NCI-H226 (cell line): ENCODE measurements at places on chromosomes 3 and 15.

DNA sequence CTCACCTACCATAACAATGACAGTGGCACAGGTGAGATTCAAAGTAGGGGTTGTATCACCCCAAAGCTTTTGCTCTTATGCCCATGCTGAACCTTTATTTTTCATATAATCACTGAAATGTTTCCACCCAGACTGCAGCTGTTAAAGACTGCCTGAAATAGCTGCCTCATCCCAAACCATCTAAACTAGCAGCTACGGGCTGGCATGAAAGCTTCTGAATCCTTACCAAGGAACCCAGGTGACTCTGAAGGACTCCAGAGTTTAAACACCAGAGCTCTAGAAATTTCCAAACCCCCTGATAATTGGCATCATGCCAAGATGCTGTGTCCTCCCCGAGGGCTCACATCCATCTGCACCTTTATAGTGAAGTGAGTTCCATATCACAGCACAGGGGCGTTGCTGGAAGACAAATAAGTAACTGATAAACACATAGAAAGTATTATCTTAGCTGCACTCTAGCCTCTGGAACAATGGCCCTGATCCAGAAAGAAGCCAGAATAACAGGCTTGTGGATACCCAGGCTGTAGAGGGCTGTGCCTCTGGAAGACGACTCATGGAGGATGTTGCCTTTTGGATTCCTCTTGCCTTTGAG is 238.9 kb downstream of the CADPS start:
- DNase-seq, result no peak

- no peak for DNase-seq
Observed at GRCh38 chr3:94372026-94372425, 309.2 kb downstream of the NSUN3 start.

- no peak for DNase-seq
Observed at GRCh38 chr15:85691350-85692240, 103.1 kb downstream of the KLHL25 start.

DNA sequence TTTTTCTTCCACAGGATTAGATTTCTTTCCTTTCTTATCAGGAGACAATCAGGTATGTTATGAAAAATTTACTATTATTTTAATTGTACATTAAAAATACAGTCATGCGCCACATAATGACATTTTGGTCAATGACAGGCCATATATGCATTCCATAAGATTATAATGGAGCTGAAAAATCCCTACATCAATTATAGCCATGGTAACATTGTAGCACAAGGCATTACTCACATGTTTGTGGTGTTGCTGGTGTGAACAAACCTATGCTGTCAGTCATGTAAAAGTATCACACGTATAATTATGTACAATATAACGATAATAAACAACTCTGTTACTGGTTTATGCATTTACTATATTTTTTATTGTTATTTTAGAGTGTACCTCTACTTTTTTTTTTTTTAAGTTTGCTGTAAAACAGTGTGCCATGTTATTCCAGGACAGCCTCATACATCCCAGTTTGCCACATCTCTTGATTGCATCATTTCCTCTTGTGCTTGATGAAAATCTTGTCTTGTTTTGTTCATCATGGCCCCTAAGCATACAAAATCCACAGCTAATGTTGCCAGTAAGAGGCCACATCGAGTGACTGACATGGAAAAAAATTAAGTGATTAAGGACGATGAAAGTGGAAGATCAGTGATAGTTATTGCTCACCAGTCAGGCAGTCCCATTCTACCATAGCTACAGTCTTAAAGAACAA is 21.4 kb downstream of the CALML4 start:
- DNase-seq, result no peak

DNA sequence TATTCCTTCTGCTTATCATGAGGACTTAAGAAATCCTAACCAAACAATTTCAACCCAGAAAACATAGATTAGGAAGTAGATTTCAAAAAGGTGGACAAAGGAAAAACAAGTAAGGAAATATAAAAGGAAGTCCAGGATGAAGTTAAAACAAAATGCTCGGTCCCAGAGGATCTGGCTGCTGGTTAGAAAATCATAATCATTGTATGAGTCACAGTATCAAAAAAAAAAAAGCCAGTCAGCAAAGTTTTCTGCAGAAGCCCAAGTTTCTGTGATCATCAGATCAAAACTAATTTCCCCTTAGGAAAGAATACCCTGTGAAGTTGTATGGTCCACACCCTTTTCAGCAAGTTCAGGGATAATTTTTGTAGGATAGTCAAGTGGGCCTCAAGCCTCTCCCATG is 43.0 kb upstream of the LRTM1 start:
- DNase-seq, result no peak

GRCh38 chr3:190552969-190553759 is 39.3 kb downstream of the IL1RAP start:
- DNase-seq, result no peak

- no peak for DNase-seq
Observed at GRCh38 chr3:96852849-96853248, 38.5 kb downstream of the EPHA6 start.

DNA sequence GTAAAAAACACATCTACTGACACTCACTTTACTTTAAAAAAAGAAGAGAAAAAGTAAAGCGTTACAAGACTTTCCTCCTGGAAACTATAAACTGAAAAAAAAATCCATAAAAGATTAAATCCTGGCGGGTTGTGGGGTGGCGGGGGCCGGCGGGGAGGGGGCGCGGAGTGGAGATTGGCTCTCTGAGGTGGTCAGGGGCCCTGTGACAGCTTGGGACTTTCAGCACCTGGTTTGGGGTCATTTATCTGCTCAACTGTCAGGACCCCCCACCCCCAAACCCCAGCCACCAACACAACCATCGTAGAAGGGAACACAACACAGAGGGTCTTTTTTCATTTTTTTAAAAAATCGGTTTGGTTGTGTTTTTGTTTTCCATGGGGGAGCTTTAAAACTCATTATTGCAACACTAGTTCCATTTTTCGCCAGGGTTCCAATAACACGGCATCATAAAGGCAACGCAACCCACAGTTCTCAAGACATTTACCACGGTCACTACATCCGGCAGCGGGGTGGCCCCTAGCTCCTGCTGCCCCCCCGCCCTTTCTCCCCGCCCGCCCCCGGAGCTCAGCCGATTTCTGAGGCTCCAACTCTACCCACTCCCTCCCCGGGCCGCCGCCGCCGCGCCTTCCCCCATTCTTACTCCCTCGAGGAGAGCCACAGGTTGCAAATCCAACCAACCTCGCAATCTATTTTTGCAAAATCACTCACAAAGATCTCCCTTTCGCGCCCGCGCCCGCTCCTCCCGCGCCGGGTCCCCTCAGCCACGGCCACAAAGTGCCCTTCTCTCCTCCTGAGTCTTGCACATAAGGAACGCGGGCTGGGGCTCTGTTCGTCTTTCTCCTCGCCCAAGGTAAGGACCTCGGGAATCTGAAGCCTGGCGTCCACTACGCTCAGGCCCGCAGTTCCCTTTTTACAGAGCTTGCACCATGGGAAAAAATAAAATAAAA is 1.8 kb downstream of the BCL6 start:
- no peak for DNase-seq

GRCh38 chr3:60388731-60389130 is 862.5 kb downstream of the FHIT start:
- DNase-seq, result no peak

DNA sequence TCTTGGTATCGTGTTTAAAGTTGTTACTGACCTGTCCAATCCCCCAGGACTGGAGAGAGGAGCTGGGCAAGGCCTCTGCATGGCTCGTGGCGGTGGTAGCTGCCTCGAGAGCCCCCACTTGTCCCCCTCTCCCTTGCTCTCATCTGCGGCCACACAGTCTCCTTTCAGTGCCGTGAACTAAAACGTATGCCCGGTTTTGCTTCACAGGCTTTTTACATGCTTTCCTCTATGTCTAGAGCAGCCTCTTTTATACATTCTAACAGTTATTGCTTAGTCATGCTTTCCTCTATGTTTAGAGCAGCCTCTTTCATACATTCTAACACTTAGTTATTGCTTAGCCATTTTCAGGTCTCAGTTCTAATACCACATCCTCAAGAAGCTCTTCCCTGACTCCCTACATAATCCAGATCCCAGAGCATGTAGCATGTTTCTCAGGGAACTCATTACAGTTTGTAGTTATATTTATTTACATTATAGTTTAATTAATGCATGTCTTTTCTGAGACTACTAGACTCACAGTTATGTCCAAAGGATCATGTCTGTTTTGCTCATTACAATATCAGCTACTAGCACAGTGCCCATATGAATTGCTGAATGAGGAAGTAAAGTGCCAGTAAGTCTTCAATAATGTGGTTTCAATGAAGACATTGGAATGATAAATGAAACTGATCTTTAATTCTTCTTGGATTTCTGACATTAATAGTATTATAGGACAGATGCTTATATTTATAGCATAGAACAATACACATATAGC is 66.5 kb upstream of the TBL1XR1 start:
- no peak for DNase-seq

DNA sequence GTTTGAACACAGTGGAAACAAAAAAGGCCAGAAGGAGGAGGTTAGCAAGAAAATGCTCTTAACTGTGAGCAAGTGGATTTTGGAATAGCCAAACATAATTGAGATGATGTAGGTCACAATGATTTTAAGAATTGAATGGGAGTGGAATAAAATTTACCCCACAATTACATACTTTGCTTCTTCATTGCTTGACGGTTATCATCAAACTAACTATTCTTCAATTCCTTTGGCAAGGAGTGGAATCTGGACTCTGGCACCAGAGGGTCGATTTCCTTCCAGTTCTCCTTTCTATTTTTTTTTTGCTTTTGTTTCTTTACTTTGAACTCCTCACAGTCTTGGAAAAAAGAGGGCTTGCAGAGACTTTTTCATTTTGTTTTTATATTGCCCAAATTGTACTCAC is 634.5 kb upstream of the TGFBR2 start:
- DNase-seq, result no peak

- DNase-seq, result no peak
Observed at GRCh38 chr3:62631488-62631887, 243.7 kb downstream of the CADPS start.
